ENCODE measurements at places on chromosomes 2 and 18.

DNA sequence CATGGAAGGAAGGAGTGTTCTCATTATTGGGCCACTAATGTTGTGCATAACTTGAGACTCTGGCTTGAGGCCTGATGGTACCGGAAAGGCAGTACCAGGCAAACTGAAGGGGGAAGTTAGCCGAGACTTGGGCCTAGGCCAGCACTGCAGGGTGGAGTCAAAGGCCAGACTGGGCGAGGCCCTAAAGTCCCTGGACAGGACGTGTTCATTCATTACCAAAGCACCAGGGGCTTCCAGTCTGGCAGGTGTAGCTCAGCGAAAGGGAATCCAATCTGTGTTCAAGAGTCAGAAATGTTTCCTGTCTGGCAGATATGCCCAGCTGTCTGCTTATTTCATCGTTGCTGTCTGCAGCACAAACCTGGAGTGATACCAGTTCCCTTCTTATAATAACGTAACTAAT is 4.7 kb upstream of the ITSN2 start:
- no peak for DNase-seq

GRCh38 chr2:9478526-9478925 is 4.2 kb downstream of the IAH1 start:
- no peak for DNase-seq

DNA sequence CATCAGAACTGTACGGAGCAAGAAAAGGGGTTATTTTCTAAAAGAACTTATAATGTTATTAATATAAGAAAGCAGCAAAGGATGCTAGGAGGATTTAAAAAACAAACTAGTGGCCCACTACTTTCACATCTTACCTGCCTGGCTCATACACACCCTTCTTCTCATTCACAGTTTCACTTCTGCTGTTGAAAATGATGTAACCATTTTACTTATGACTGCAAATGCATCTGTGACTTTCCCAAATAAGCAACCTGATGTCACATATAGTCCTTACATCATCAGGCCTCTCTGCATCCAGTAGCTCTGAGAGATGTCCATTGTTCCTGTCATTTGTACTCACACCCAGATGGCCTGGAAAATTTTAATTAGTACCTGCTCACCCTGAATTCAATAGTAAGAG is 101.8 kb upstream of the MYO3B start:
- no peak for DNase-seq

- no peak for DNase-seq
These were observed 31.2 kb upstream of the STAT1 start for GRCh38 chr2:191045141-191045540.

DNA sequence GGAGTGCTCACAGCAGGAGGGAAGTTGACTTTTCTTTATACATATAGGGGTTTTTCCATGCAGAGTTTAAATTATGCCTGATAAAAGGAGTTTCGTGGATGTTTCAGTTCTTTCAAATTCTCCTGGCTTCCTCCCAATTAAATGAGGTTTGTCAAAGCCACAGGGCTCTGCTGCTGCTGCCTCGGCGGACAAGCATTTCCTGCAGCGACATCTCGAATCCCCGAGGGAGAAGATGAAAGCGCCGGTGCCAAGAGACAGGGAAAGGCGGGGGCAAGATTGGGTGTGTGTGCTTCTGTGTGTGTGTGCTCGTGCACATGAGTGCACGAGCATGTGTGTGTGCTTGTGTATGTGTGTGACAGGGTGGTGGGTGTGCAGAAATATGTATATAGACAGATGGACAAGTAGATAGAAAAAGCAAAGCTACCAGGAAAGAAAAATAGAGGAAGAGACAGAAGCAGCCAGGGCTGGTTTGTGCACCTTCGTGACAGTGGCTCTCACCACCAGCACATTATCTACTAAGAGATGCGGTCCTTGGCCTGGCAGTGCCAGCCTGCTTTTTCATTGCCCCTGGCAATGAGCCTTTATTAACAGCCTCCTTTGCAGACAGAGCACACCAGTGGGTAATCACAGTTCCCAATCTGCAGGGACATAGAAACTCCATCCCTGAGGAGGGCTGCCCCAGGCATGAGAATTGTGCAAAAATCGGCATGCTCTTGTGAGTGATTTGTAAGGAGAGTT is 76.2 kb downstream of the CDK15 start:
- DNase-seq: no peak

DNA sequence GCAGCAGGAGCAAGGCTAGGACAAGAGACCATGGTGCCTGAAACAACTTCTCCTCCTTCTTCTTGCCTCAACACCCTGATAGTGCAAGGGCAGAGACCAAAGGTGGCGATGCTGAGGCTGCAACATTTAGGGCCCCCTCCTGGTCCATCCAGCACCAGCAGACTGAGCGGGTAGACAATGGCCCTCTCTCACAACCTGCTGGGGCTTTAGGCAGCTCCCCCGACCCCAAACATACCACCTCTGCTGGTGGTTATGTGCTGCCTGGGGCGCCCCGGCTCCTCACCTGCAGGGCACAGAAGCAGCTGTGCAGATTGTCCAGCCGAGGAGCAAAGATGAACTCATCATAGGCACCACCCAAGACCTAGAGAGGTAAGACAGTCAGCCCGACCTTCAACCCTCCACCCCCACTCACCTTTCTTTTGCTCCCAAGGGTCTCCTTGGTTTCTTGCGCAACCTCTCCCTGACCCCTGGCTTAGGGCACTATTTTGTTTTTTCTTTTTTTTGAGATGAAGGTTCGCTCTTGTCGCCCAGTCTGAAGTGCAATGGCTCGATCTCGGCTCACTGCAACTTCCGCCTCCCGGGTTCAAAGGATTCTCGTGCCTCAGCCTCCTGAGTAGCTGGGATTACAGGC is 3.5 kb downstream of the DNPEP start:
- DNase-seq: no peak

- DNase-seq: no peak
These were observed 266.6 kb downstream of the ACTR3 start for GRCh38 chr2:114156366-114157056.

DNA sequence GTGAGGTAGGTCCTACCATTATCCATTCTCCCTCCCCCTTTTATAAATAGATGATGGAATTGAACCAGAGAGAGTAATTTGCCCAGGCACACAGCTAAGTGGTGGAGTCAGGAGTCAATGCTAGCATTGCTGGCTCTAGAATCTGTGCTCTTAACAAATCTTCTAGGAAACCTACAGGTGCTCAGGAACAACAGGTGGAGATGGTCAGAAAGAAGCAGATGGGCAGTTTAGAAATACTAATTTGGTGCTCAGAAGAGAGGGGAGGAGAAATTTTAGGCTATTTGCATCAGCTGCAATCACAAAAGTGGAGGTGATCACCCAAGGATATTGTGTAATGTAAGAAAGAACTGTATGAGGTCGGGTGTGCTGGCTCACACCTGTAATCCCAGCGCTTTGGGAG is 219.4 kb upstream of the SMAD7 start:
- no peak for DNase-seq

DNA sequence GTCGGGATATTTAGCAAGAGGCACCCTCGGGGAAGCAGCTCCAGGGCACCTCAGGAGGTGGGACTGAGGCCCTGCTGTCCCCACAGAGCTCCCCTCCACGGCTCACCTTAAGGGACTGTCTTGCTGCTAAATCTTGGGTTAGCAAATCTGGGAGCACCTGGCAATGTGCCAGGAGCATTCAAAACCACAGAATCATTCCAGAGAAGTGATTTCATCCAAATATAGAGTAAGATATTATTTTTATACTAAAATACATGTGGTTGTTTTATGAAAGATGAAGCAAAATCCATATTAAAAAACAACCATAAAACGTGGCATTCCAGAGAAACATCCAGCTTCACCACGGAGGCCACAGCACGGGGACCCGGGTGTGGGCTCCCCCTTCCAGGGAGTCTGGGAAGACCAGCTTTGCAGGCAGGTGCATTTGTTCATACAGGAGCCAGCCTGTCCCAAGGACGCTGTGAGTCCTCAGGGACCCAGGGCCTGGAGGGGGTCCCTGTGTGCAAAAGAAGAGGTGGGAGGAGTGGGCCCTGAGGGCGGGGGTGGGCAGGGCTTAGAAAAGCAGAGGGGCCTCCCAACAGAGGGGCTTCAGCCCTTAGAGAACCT is 16.3 kb downstream of the HS1BP3 start:
- DNase-seq: no peak

DNA sequence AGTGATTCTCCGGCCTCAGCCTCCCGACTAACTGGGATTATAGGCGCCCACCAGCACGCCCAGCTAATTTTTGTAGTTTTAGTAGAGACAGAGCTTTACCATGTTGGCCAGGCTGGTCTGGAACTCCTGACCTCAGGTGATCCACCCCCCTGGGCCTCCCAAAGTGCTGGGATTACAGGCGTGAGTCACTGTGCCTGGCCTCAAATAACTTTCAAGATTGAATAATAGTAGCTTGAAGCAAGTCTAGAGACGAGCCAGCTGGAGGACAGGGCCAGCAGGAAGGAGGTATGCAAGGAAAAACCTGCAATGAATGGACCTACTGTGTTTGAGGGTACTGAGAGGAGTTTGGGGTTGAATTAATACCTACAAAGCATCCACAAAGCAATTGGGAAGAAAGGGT is 87.5 kb downstream of the MSH2 start:
- DNase-seq: no peak

- DNase-seq: no peak
These were observed 127.4 kb downstream of the CHST9 start for GRCh38 chr18:27057519-27058234.

- no peak for DNase-seq
These were observed 131.6 kb downstream of the SCG2 start for GRCh38 chr2:223470602-223471001.

- DNase-seq: no peak
These were observed 316.3 kb upstream of the KCNJ3 start for GRCh38 chr2:154381931-154382794.

DNA sequence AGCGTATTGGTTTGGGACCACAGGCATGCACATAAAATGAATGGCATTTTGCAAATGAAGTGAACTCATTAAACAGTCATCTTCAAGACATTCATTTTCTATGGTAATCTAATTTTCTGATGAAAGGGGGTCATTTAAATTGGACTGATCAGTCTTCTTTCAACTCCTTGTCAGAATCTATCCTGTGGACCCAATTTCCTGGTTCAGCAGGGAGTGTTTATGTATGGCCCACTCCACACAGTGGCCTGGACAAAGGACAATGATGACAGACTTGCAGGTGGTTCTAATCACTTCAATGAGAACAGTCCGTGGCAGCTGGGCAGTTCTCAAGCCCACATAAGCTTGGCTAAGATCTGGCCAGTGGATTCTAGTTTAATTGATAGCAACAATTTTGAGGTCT is 448.1 kb downstream of the DCDC2C start:
- no peak for DNase-seq

DNA sequence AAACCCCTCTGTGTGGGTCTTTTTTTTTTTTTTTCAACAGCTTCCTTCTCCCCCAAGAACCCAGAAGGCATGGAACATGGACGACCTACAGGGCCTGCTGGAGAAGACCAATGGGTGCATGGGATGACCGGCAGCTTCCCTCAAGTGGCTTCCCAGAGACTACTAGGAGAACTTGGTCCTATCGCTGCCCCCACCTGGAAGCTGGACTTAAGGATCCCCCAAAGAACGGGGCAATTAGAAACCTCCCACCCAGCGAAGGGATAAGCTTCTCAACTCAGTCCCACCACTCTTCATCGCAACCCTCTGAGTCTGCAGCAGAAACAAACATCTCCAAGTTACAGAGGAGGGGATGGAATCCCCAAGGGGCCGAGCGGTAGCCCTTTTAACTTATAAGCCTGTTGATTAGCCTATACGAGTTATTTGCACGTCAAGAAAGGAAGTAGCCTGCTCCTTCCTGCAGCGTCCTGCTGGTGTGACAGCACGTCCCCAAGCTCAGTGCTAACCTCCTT is 1.4 kb downstream of the ACTR1B start:
- DNase-seq: no peak

DNA sequence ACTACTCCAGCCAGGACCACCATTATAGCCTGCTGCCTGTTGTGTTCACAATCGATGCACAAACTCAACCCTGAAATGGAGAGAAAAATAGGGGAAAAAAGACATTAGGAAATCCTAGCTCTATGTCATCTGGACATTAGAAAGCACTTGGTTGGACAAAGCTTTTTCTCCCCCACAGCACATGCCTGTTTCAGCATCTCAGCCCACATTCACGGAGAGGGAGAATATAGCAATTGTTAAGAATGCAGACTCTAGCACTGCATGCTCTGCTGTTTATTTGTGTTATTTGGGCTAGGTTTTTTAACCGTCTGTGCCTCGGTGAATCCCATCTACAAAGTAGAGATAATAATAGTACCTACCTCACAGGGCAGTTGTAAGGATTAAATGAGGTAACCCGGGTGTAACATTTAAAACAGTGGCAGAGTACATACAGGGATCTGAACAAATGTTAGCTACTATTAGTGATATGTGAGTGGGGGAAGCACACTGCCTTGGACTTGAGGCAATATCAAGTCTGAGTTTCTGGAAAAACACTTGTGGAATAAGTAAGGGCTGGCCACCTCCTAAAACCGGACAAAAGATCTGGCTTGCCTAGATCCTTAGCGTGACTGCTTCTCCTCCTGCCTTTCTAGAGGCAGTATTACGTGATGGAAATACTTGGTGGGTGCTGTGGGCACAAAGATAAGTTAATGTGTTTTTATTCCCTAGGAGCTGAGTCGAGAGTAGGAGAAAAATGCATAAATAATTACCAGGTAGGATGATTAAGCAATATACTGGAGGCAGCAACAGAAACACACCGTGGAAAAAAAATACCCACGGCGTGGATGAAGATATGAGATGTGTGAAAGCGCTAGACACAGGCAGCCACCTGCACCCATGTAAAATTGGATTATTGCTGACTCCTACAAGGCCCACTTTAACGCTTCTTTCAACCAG is 1.0 kb upstream of the PPP1CB start:
- no peak for DNase-seq

- DNase-seq: no peak
These were observed 106.1 kb downstream of the ETAA1 start for GRCh38 chr2:67503066-67503795.

- no peak for DNase-seq
These were observed 137.3 kb upstream of the OTX1 start for GRCh38 chr2:62913311-62913710.

GRCh38 chr2:86593266-86593665 is 30.0 kb upstream of the CHMP3 start:
- no peak for DNase-seq

DNA sequence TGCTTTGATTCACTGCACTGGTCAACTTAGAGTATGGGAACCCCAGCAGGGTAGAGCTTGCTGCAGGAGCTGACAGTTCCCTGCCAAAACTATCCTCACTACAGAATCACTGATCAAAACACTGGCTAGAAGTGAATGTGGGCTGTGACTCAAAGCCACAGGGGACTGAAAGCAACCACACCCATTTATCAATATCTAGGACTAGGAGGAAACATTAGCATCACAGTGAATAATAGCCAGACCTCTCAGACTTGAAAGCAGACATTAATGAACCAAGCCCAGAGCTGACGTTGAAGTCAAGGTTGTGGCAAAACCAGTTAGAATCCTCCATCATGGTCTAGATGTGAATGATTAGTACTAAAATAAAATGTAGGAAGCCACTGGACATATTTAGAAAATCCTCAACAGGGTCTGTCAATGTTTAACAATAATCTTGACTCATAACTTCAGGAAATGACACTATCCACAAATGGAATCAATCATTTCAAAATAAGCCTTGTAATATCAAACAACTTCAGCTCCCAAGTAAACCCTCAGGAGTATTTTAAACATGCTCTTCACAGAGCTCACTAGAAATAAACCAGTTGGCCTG is 131.4 kb downstream of the CDH20 start:
- no peak for DNase-seq

GRCh38 chr2:157819761-157820160 is 56.4 kb downstream of the ACVR1 start:
- DNase-seq: no peak

GRCh38 chr18:6719098-6719846 is 10.2 kb upstream of the ARHGAP28 start:
- DNase-seq: no peak

Measured in AG09319 (cell line).